ENCODE measurements at places on chromosomes 7 and 10. TPM values are rescaled to one million over a fixed set of nuclear protein-coding genes. Genes with fewer than 3 reads are reported as not detected.

DNA sequence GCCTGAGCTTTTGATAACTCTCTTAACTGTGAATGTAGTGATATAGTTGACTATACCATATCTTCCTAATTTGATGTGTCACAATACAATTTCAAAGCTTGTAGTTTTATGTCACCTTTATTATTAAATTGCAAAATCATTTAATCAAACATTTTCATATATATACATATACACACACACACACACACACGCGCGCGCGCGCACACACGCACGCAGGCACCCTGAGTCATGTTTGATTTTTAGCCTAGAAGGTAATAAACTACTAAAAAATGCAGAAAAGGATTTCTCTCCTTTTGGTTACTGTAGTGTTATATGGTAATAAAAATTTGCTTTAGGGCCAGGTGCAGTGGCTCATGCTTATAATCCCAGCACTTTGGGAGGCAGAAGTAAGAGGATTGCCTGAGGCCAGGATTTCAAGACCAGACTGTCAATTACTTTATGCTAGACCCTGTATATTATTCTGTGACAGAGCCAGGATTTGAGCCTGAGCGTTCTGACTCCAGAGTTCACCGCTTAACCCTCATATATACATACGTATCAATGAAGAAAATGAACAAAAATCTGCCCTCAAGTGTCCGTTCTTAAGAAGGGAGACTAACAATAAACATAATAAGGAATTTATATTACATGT, 89.6 kb downstream of the PODXL start:
- DNase-seq, result no peak

- no peak for DNase-seq
Observed at GRCh38 chr10:113129117-113129516, 179.1 kb downstream of the TCF7L2 start.

SLC29A3 gene
- 8.3 TPM for total RNA-seq

DNA sequence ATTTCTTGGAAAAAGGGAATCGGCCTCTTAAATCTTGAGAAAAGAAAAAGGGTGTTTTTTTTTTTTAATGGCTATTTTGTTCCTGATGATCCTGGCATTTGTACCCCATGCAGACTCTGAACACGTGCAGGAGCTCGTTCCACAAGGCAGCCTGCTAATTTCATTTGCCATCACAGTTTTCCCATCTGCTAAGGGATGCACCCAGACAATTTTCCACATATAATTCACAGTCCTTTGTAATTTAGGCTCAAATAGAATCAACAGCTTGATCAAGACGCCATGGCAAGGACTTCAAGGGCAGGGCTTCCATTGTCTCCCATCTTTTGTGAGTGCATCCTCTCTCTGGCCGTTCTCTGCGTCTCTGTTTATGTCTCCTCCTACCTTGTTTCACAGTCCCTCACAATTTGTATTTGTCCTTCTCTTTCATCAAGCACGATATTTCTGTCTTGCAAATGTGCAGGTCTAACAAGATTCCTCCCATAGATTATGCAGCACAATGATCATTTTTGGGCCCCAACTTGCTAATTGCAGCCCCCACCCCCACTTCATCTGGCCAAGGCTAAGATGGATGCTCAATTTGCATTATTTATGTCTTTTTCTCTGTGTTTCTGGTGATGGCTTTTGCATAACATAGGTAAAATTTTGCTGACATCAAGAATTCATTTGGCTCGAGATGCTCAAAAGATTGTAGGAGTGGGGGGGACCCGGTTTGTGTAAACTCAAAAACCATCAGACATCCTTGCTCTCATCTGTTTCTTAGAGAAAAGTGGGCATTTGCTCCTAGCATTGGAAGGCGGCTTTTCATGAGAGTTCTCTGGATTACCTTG, 356.0 kb upstream of the NPVF start:
- DNase-seq, result no peak

HNRNPF gene
- total RNA-seq, result 346 TPM

DNA sequence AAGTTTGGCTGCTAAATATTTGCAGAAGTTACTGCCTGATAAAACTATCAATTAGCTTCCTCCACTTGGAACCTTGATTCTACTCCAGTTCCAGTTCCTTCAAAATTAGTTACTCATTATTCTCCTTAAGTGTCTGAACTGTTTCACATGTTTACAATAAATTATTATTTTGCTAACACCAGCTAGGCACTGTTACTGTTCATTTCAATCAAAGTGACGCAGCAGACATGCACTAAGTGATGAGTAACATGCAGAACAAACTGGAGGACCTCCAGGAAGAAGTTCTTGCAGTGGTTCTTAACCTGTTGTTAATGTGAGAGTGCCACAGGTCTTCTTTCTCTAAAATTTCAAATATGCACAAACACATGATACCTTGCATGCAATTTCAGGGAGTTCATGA, 491.8 kb upstream of the SEMA3A start:
- no peak for DNase-seq

OPALIN gene
- not detected for total RNA-seq

GPNMB gene
- total RNA-seq, result 0.76 TPM

GRCh38 chr7:45070254-45070642, 18.5 kb downstream of the NACAD start:
- DNase-seq, result no peak

SPACDR gene
- total RNA-seq, result not detected

DNA sequence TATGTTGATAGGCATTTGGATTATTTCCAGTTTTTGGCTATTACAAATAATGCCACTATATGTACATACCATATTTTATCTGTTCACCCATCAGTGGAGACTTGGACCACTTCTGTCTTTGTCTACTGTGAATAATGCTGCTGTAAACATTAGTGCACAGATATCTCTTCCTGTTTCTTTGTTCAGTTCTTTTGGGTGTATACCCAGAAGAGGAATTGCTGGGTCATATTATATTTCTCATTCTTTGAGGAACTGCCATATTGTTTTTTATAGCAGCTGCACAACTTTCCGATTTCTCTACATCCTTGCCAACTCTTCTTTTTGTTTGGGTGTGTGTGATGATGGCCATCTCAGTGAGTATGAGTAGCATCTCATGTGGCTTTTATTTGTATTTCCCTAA, 218.0 kb downstream of the LRMDA start:
- no peak for DNase-seq

DNA sequence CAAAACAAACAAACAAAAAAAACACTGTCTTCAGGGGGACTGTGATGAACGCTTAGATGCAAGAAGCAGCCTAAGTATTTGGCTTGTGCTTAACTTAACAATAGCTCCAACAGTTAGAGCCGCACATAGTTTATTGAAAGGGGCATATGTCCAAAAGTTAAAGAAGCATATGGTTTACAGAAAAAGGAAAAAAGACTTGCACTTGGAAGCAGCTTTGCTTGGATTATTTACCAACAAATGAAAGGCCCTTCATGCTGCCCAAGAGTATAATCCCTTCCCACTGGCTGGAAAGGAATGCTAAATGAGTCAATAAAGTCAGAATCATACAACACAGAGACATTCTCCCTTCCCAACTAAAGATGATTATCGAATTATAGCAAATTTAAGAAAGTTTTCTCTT, 77.9 kb downstream of the GLI3 start:
- no peak for DNase-seq

GRCh38 chr7:44537442-44537841, 3.7 kb downstream of the NPC1L1 start:
- DNase-seq, result no peak

- DNase-seq, result peak; percentile 3
Observed at GRCh38 chr7:19560111-19560883, 148.5 kb downstream of the POLR1F start.

OR2A12 gene
- not detected for total RNA-seq

DNA sequence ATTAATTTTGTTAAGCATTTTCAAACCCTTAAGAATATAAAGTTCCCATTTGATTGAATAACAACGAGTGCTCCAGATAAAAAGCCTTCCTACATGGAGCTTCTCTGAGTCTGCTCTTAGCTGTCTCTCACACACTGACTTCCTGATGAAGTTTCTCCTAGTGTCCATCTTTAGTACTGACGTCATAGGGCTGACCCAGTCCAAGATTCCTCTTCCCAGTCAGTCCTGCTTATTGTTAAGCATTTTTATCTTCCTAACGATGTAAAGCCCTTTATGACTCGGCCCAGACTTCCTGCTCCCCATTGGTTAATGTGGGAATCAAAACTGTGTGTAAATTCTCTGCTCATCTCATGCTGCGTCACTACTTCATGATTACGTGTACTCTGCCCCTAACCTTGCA, 398.8 kb downstream of the TFEC start:
- DNase-seq, result peak; percentile 28

- no peak for DNase-seq
Observed at GRCh38 chr10:31974434-31975124, 45.9 kb upstream of the ARHGAP12 start.

DNA sequence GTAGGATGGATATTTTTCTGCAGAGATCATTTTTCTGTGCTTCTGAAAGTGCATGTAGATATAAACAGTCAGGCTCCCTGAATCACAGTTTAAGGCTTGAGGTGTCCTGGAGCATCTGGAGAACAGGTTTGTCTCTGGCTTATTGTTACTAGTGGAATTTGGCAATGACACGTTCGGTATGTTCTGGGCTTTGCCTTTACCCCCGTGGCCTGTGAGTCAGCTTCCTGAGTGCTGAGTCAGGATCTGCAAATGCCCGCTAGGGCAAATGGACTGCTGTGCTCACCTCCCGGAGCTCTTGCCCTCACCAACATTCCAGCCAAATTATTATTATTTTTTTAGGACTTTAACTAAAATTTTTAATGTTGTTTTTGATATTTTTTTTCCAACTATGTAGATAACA, 192.5 kb upstream of the PRSS1 start:
- peak; percentile 59 for DNase-seq

DNA sequence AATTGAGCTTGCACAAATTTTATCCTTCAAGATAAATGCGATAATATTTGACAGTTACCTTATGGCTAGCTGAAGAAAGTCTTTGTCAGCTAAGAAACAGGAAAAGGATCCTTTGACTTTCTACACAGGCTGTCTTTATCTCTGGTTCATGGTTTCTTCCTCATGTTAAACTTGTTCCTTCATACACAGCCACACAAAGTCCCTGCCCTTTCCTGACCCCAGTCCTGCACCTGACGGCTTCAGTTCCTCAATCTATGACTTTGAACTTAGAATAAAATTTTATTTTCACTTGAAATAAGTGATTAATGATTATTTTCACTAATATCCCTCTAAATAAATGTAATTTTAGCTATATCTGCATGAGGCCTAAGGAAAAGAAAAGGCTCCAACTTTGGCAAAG, 77.8 kb upstream of the PRSS1 start:
- no peak for DNase-seq

Data from GM23338 (cell line).